ENCODE measurements at places on chromosomes 6 and 20.

DNA sequence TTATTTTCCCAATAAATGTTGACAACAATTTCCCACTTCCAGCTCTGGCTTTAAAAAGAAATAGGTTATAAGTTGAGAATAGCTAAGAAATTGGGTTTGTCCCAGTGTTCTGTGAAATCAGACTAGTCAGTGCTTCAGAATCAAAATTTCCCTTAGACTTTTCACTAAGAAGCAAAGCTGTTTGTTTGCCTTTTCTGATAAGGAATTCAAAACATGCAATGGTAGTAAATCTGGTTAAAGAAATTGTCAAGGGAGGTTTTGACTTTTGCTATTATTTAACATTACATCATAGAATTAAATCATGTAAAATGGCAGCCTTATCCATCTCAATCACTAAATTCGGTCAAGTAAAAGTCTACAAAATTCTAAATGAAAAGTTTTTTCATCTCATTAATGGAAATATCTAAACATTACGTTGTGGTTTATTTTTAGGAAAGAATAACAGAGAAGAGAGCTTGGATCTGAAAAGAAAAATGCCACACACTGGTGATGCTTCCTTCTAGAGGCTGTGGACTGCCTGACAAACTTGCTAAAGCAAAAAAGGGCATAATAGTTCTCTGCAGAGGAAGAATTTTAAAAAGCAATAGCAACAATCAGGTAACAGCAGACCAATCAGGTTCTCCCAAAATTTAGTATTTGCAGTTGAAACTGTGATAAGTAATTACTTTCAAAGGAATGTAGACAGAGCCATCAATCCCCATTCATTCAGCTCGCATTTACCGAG, 36.4 kb downstream of the PLAGL1 start:
- no peak for DNase-seq

- no peak for DNase-seq
Measured at GRCh38 chr6:169725125-169726048, 1.1 kb upstream of the PHF10 start.

- no peak for DNase-seq
Measured at GRCh38 chr20:301886-302848, 4.8 kb downstream of the ZCCHC3 start.

DNA sequence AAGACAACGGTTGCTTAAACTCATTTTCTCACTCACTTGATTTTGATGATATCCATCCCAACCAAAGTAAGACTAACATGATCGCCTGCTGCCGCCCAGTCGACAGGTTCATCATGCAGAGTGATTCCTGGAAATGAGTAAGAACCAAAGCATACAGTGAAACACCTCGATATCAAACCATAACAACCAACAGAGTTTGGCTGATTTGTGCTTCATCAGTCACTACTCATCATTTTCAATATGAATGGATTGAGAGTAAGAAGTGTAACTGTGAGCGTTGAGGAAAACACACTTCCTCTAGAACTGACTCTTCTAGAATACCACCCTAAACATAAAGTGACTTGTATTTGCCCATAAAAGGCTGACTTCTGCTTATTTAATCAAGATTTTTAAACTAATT, 29.2 kb upstream of the ALDH8A1 start:
- DNase-seq, result no peak

GRCh38 chr6:148954461-148954860, 207.6 kb downstream of the UST start:
- no peak for DNase-seq

GRCh38 chr6:20640181-20640580, 105.9 kb downstream of the CDKAL1 start:
- DNase-seq, result no peak

- no peak for DNase-seq
Measured at GRCh38 chr20:56359212-56360132, 698 bp downstream of the FAM210B start.

GRCh38 chr20:10783707-10784553, 110.1 kb upstream of the JAG1 start:
- DNase-seq, result no peak

GRCh38 chr6:98828211-98828788, 6.1 kb upstream of the POU3F2 start:
- no peak for DNase-seq

DNA sequence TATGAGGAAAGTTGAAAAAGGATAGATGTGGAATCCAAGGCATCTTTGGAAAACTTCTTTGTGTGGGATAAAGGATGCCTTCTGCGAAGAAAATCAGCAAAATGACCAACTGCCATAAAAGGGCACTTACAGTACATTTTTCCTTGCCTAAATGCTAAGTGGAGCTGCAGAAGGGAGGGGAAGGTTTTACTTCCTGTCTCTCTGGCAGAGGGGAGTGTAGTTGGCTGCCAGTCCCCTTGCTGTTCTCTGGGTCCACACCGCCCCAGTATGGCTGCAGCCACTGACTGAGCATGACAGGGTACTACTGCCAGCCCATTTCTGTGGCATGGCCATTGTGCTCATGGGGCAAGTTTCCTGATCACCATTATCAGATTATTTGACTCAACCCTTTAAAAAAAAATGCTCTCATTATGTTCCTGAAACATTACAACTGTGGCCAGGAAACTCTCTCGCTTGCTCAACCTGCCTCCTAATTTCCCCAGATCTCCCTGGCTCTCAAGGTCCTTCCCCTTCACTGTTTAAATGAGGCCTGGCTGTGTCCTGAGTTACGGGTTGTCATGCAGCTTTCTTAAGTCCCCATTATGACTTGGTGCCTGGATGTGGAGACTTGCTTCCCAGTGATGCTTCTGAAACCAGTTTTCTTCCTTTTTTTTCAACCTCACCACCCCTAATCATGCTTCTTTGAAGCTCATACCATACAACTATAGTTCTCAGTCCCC, 34.5 kb upstream of the FAM184A start:
- no peak for DNase-seq

GRCh38 chr6:158781692-158782373, 37.3 kb downstream of the EZR start:
- DNase-seq, result no peak

DNA sequence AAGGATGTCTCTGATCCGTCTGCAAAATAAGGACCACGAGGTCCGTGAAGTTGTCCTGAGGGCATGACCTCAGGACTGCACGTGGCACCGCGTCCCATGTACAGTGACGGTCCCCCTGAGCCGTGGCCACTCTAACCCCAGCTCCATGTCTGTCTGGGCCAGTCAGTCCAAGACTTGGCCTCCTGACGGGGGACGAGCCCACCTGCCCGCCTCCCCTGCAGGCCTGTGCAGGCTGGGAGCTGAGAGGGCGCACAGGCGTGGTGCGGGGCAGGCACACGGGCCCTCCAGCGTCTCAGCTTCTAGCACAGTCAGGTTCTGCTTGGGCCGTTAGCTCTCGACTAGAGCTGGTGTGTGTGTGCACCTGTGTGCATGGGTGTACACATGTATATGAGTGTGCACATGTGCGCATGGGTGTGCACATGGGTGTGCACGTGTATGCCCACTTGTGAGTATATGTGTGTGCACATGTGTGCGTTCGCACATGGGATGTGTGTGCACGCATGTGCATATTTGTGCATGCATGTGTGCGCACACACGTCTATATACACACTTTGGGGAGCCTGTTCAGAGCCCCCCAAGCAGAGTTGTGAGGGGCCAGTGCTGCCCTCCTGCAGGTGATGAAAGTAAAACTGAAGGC, 307.0 kb downstream of the TAF4 start:
- no peak for DNase-seq

DNA sequence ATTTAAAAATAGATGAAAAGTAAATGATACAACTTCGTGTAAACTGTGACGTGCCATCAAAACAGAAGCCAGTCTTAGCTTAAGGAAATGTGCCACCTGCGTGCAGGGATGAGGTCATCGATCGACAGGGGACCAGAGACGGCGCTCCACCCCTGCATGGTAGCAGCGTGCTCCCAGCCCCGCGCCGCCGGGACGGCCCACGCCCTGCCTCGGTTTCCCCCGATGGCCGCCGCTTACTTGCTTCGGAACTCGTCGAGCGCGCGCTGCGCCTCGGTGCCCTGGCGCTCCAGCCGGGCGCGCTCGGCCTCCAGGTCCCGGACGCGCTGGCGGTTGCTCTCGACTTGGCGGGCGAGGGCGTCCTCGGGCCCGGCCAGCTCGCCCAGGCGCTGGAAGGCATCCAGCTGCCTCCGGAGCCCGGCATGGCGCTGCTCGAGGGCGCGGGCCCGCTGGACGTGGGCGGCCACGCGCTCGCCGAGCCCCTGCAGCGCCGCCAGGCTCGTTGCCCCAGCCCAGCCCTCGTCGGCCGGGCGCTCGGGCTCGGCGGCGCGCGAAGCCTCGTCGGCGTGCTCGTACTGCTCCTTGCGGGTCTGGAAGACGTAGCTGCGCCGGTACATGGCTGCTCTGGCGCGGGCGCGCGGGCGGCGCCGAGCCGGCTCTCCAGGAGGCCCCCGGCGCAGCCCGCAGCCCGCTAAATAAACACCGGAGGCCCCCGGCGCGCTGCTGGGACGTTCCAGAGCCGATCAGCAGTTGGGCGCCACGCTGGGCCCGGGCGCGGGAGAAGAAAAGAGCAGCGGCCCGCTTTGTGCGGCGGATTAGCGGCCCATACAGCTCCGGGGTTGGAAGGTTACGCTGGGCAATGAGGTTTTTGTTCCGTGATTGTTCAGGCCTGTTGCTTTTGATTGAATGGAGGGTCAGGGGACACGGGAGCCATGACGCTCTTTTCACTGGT, at the start of gene BFSP1:
Gene BFSP1, minus strand, starts transcription at position 664 of the 949 bp plus-strand sequence. Its CDS starts 50 bp downstream, at position 614.
- DNase-seq, result no peak

DNA sequence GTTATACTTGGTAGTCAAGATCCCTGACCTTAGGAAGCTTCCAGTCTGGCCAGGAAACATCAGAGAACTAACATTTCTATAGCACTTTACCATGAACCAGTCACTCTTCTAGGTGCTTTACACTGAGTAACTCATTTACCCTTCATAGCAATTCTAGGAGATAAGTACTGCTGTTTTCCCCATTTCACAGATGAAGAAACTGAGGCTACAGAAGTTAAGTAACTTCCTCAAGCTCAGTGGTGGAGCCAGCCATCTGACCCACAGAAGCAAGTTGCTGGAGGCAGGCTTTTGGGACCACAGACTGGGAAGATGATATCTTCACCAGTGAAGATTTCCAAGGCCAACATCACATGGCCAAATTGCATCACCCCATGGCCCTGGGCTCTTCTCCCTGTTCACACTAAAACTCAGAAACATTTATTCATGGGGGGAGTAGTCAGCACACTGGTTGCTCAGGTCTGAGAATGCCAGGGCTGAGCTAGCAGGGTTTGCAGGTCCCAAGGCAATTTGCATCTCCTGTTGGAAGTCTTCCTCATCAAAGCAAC, 70.3 kb downstream of the UNC5CL start:
- no peak for DNase-seq

- no peak for DNase-seq
Measured at GRCh38 chr6:7615611-7616383, 25.8 kb downstream of the SNRNP48 start.

DNA sequence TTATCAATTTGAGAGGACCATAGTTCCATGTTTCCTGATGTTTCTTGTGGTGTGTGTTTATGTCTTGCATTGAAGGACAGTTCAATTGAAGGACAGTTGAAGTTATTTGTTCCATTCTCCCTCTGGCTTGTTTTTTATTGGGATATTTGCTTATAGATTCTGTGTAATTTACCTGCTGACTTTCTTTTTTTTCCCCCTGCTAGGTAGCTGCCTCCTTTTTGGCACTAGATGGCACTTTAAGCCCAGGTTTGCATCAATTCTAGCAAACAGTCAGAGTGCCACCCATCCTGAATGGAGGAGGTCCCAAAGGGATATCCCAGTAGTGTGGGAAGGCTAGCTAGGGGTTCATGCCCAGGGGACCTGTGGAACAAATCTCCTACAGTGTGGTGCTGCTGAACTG, 78.1 kb downstream of the CFAP61 start:
- no peak for DNase-seq

DNA sequence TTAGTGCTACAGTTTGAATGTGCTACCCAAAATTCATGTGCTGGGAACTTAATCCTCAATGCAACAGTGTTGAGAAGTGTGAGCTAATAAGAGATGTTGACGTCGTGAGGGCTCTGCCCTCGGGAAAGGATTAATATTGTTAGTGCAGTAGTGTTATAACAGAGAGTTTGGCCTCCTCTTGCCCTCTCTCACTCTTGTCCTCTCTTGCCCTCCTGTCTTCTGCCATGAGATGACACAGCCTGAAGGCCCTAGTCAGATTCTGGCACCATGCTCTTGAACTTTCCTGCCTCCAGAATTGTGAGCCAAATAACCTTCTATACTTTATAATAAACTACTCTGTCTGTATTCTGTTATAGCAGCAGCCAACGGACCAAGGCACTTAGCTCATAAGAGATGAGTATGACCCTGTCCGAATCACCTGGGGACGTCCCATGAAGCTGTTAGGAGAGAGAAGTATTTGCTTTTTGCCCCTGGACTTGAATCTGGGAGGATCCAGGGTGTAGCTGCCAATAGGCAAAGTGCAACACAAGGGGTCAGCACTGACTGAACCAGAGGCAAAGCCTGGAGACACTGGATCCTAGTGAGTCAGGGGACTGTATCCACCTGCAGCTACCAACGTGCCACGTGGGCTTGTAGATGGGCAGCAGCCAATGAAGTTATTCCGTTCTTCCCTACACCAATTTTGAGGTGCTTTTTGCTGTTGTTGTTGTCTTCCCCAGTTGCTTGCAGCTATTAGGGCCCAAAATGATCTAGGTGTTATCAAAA, 233.7 kb downstream of the THBS2 start:
- DNase-seq, result no peak
